MV-4-11 (cell line): ENCODE measurements at places on chromosomes 16 and 17.

GRCh38 chr16:66521951-66522771, 27.8 kb downstream of the TK2 start:
- peak; percentile 94 for DNase-seq

- no peak for DNase-seq
These were observed 28.7 kb downstream of the CCR7 start for GRCh38 chr17:40536295-40537171.

DNA sequence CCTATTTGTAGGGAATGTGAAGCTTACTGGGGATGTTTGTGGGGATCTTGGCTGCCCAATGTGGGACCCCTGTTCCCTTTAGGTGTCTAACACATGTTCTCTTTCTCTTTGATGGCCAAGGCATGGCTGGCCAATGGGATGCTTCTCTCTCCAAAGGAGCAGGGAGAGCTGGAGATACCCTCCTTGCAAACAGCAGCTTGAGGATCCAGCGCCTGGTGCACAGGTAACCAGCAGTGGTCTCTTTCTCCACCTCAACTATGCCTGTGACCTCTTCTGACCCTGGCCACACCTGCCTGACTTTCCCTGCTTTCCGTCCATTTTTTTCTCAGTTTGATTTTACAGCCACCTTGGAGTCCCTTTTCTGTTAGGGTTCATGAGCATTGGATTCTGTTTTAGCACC, 16.8 kb upstream of the NKD1 start:
- DNase-seq: no peak

- DNase-seq: peak; percentile 23
These were observed 11.7 kb upstream of the CNTNAP4 start for GRCh38 chr16:76265434-76266045.

- no peak for DNase-seq
These were observed 62.2 kb downstream of the MPRIP start for GRCh38 chr17:17104494-17104893.

DNA sequence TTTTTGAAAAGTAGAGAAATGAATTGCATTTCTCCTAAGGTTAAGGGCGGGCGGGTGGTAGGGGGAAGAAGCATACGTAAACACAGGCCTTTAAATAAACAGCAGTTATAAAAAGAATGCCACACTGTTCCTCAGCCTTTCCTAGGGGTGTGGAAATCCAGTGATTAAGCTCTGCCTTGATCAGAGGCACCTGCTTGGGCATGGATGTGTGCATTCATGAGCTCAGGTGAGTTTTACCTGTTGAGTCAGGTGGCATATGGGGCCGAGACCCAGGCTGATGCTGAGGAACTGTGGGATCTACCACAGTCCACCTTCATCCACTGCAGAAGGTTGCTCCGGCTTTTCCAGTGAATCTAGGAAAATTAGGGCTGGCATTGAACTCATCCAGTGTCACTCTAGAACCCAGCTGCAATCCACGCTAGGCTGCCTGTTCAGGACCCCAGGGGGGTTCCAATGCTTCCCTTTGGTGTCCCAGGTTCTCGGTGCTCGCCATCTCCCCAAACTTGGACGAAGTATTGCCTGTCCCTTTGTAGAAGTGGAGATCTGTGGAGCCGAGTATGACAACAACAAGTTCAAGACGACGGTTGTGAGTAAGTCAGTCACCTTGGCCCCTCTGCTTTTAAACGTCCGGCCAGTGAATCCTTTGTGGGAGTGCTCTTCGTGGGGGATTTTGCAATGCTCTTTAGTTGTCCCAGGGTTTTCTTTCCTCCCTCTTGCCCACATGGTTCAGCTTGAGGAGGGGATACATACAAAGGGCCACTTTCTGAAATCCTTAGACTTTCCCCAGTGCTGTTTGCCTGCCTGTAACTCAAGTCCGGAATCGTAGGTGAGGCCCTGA, 72.7 kb downstream of the SDR42E1 start:
- DNase-seq: no peak
